ENCODE measurements at places on chromosomes 7 and 10.

DNA sequence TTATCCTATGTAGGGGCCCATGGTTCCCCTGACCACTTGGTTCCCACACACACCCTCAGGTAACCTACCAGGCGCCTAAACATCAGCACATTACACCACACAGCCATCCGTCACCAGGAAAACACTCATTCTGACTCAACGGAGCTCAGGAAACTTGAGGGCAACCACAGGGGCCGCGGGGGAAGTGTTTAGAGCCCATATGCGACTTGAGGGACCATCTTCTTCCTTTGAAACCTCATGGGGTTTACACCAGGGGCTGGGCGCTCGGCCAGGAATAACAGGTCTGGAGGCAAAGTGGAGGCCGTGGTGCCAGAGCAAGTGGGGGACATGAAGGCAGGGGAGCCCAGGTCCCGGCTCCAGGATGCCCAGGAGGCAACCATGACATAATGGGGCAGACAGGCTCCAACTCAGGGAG is 1.5 kb downstream of the STX1A start:
- peak; percentile 67 for DNase-seq

- no peak for DNase-seq
Measured at GRCh38 chr7:22393913-22394729, 37.2 kb upstream of the RAPGEF5 start.

DNA sequence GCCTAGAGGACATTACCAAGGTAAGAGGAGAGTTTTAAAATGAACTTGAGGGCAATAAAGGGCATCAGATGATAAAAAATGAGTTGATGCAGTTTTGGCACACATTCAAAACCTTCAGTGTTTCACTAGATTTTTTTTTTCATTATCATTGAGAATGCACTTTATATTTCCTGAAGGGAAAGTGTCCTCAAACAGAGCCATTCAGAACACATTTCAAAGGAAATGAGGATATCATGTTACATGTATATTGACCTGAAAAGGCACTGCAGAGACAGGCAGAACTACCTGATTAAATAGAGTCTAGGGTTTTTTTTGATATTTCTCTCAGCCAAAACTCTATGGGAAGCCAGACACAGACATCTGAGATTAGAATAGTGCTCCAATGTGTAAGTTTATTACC is 454.0 kb downstream of the NEBL start:
- DNase-seq = no peak

DNA sequence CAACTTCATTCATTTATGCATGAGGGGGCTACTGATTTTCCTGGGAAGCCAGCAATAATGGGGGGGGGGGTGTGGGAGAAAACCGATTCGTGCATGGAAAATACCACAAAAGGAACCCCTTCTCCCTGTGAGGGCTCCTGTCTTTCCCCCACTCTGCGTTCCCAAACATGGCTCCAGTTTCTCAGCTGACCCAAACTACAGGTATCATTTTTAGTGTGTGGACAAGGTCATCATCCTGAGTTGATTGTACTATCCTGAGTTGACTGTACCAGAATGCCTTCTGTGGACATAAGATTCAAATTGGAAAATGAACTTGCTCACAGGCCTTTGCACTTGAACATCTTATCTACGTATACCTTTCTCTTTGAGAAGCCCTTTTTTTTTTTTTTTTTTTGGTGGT is 49.9 kb downstream of the ZRANB1 start:
- DNase-seq = no peak

- no peak for DNase-seq
Measured at GRCh38 chr7:34067005-34067778, 161.9 kb downstream of the BMPER start.

DNA sequence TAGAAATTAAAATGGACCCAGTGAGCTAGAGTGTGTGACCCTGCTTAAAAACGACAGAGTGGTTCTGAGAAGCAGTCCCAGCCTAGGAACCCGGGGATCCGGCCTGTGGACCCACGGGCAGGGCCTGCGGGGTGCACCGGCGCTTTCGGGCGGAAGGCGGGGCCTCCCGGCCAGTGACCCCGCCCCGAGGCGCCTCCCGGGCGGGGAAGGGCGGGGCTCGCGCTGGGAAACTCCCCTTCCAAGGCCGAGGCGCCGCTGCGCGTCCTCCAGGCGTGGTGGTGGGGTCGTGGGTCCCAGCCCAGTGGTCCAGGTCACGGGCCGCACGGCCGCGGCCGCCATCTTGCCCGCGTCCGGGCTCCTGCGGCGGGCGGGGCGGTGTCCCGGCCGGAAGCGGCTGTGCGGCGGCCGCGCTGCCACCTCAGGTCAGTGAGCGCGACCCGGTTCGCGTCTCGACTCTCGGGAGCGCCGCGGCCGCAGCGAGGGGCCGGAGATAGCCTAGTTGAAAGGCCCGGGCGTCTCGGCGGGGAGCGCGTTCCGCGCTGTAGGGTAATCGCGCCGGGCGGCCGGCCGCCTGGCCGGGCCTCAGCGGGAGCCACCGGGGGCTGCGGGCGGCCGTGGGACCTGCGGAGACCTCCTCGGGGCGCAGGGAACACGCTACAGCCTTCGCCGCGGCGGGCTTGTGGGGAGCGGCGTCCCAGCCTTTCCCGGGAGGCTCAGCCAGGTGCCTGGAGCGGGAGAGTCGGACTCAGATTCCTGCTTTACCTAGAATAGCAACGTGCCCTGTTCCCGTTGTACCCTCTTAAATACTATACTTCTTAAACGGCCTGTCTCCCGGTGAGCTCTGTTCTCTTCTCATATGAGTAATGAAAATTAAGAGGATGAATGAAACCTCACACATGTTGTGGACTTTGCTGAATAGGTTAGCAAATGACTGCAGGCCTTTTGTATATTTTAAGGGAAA is at the start of gene MIOS:
TSS of gene MIOS (plus strand) at position 234 of the 961 bp plus-strand sequence. CDS start 5,592 bp downstream, outside the sequence.
- DNase-seq = peak; percentile 83

DNA sequence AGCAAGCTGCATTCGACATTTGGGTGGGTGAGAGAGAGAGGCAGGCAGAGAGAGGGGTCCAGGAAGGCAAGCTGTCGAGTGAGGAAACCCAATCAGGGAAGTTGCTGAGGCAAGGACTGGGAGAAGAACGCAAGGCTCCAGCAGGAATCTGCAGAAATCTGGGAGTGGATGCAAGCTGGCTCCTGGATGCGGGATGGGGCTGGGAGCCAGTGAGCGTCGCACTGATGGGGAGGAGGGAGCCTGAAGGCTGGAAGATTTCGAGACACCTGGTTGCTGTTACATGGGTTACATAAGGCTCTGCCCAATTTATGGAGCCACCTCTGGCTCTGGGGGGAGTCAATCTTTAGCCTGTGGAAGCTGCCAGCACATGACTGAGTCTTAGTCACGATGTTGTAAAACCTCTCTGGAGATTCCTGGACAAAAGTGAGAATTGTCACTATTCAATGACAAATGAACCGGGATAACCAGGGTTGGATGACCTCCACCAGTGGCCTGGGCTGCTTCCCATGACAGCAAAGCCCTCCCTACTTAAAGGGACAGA is 51.1 kb upstream of the ADRB1 start:
- no peak for DNase-seq

GRCh38 chr7:106282852-106283251 is 1.9 kb downstream of the NAMPT start:
- no peak for DNase-seq

DNA sequence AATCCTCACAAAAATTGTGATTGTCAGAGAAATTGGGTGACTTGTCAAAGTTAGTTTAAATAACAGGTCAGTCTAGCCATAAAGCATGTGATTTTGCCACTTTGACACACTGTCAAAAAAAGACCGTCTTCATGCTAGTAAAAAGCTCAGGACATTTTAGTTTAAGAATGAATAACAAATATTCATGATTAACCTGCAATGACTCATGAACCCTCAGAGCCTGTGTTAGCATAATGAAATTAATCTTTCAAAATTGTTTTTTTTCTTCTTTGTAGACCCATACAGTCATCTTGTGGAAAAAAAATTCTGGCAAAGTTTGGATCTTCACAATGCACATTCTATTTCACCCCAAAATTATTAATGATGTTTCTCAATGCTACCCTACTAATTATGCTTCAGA is 255.2 kb upstream of the POT1 start:
- DNase-seq = no peak

DNA sequence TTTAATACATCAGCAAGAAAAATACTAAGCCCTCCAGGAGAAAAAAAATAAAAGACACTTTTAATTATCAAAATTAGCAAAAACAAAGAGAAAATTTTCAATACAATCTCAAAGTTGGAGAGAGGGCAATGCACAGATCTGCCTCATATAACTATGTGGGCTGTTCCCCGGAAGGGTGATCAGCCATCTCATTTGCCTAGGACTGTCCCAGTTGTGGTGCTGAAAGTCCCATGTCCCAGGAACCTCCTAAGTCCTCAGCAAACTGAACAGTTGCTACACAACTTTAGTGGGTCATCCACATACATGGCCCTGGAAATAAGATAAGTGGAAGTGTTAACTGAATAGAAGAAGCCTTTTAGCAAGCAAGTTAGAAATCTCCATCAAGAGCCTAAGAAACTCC is 14.4 kb downstream of the CFAP70 start:
- no peak for DNase-seq
